Left ventricle myocardium superior (tissue), 1 donor: ENCODE measurements at places on chromosomes 5 and 9.

- DNase-seq = no peak
Observed at GRCh38 chr5:36414869-36415282, 113.2 kb upstream of the RANBP3L start.

- DNase-seq = no peak
Observed at GRCh38 chr9:78365748-78366697, 69.1 kb downstream of the PSAT1 start.

DNA sequence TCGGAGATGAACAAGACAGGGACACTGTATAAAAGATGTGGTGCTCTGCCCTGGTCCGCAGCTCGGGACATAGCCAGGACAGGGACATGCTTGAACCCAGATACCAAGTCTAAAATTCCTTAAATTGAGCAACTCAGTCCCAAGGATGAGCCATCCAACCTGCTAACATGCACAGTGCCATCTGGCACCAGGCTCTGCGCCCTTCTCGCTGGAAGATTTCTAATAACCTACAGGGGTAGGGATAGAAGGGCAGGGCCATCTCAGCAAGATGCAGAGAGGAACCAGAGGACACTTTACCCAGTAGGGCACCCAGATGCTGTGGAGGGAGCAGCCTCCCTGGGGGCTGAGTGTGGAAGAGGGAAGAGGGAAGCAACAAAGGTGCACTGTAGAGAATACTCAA is 60.1 kb downstream of the SEMA4D start:
- no peak for DNase-seq

GRCh38 chr5:180180421-180180820 is 28.6 kb downstream of the RASGEF1C start:
- no peak for DNase-seq

GRCh38 chr9:136784997-136785361 is 6.2 kb upstream of the TMEM141 start:
- no peak for DNase-seq

DNA sequence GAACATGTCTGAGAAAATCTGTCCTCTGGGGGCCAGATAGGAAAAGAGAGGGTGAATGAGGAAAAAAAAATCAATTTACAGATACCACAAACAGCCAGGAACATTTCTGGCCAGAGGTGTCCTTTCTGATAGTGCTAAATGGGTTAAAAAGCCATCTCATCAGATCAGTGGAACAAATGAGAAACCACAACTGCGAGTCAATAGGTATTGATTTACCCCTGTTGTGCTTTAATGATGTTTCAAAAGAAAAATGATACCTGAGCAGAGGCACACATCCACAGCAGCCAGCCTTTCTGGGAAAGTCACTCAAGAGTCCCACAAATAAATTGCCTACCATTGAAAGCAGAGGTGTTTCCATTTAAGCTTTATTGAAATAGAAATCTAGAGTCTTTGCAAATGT is 79.3 kb upstream of the PTGER4 start:
- DNase-seq = no peak

DNA sequence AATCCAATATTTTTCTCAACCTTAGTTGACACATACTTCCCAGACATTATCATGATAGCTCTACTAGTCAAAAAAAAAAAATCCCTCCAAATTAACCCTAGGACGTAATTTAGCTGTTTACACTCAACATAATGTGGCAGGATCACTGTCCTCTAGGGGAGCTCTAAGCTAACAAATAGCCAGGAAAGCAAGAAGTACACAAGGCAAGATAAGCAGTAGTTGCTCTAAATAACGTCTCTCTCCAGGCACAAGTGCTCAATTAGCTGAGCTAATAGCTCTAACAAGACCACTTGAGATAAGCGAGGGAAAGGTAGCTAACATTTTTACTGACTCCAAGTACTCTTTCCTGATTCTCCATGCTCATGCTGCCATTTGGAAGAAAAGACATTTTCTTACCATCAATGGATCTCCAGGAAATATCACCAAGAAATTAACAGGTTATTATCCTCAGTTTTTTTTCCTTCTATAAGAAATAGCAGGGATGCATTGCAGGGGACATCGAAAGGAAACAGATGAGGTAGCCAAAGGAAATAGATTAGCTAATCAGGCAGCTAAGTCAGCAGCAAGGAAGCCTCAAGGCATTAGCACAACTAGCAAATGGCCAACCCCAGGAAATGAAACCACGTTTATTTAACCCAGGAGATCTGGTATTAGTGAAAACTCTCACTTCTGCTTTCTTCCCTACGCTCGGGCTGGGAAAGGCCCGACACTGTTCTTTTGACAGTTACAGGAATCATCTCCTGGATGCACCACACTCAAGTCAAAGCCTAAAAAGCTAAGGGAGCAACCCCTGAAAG is 614.1 kb downstream of the PTPRD start:
- DNase-seq = no peak

- no peak for DNase-seq
Observed at GRCh38 chr5:74282490-74282889, 358.0 kb downstream of the ENC1 start.

DNA sequence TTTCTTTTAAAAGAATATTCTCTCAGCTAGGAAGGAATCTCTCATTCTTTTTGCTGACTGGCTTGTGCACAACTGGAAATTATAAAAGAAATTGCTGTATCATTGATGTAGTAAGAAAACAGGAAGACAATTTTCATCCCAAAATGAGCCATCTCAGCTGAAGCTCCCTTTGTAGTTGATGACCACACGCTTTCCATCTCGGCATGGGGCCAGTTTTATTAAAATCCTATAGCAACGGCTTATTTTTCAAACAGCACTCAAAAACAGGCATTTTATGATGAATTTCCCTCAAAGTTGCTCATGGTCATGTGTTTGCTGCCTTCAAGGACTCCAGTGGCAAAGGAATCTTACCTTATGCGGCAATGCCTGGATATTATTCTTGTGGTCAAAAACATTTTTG is 62.4 kb upstream of the GLIS3 start:
- DNase-seq = no peak

DNA sequence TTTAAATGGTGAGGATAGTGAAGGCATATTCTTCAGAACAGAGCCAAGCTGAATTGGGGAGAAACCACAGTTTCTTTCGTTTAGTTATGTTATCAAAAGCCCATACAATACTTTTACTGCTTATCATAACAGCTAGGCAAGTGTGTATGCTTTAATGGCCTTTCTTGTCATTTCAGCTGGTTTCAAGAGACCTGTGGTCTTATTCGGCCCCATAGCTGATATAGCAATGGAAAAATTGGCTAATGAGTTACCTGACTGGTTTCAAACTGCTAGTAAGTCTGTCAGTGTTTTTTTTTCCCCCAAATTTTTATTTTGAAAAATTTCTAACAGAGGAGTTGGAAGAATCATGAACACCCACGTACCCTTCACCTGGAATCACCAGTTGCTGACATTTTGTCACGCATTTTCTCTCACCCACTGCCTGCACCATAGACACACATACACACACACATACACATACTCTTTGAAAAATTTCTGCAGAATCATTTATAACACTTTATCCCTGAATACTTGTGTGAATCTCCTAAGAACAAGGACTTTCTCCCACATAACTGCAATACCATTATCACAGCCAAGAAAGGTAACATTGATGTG is 63.7 kb downstream of the TJP2 start:
- no peak for DNase-seq

- DNase-seq = no peak
Observed at GRCh38 chr9:10661376-10661775, 48.6 kb upstream of the PTPRD start.

DNA sequence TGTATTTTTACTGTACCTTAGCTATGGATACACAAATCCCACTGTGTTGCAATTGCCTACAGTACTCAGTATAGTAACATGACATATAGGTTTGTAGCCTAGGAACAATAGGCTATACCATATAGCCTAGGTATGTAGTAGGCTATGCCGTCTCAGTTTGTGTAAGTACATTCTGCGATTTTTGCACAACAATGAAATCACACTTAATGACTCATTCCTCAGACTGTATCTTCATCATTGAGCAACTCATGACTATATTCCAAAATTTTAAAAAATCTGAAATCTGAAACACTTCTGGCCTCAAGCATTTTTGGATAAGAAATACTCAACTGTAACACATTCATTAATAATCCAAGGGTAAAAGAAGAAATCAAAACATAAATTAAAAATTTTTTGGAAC is 666.8 kb upstream of the GRAMD2B start:
- DNase-seq = no peak

DNA sequence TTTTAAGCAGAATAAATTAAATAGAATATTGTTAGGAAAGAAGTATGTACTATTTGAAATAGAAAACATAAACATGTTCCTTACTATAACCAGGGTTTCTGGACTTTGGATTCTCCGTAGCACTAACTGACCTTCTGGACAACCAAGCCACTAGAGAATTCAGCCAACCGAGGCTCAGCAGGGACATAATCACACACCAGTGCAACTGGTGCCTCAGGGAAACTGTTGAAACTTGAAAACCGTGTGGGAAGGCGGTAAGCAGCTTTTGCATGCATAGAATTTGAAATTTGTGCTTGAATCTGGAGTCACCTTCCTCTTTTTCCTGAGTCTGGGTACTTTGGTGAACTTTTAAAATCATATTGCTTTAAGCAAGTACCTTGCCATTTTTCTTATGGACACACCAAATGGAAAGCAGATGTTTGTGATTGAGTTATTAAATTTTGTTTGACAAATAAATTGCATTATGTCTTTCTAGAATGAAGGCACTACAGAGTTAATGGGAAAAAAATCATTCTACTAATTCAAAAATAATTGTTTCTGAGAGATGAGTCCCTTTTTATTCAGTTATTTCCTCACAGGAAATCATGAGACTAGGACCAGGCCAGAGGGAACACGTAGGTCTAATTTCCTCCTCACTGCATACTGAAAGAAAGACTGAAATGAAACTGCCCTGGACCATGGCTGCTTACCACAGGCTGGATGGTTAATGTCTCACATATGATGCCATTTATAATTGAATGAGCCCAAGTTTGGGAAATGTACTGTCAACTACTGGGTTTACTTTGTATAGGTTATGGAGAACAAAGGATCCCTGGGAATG is 20.6 kb upstream of the SCAMP1 start:
- no peak for DNase-seq

GRCh38 chr9:68793605-68794343 is 88.7 kb downstream of the PIP5K1B start:
- no peak for DNase-seq

- no peak for DNase-seq
Observed at GRCh38 chr5:66475731-66476130, 120.5 kb upstream of the MAST4 start.

DNA sequence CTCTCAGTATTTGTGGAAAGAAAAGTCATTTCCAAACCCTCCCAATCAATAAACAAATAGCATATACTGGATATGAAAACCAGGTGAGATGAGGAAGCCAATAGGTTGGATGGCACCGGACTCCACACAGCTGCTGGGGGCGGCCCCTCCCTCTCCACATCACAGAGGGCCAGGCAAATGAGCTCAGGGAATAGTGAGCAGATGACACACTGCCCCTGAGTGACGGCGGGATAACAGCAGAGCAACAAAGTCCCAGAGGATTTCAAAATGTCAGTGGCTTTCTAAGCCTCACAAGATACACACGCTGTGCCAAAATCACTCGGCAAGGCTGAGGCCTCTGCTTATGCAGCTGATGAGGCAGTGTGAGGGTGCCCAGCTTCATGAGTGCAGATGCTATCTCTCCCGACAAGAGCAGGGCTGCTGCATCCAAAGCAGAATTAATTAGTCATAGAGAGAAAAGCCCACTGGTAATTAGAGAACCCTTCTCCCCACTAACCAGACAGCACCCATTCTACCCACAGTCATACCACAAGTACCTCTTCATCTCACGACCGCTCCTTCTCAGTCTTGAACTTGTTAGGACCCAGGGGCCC is 235.0 kb upstream of the NFIL3 start:
- peak; percentile 30 for DNase-seq

DNA sequence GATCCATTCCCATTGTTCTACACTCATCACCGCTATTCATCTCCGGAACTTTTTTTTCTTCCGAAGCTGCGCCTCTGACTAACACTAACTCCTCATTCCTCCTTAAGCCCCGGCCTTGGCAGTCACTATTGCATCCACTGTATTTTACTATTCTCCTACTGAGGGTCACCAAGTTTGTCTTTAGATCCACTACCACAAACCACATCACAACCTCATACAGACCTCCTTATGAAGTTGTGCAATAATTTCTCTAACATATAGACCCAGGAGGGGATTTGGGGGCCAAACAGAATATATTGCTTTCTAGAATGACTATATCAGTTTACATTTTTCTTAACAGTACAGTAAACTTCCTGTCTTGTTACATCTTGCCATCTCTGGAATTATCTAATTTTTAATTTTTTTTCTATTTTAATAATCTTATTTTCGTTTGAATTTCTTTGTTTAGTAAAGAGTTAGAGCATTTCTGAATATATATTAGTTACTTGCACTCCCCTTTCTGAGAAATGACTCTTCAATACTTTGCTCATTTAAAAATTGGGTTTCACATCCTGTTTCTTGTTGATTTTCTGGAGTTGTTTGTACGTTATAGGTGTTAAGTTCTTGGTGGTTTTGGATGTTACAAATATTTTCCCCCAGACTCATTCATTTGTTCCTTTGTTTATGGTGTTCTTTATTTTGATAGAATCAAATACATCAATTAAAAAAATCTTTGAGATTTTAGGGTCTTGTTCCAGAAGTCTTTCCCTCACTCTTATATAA is 37.1 kb downstream of the DMRT2 start:
- DNase-seq = no peak

DNA sequence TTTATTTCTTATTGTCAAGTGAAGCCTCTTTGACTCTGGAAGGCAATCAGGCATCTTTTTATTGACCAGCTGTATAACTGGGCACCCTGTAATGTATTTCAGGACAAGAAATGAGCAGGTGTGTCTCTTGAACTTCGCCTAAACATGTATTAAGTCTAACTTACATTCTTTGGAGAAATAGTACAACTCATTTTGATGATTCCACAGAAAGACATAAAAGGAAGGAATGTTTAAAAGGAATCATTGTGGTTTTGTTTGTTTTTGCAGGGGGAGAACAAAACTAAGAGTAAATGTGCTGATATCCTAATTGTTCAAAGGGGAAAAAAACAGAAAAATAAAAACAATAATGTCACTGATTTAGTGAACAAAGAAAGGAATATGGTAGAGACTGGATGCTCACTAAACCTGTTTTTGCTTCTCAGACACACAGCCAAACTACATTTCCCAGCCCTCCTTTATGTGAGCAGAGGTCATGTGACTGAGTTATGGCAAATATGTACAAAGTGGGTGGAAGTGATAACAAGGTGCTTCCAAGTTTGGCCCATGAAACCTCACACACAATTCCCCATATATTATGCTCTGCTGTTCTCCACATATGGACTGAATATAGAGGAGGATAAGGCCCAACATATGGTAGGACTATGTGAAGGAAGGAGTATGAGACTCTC is 150.6 kb upstream of the ACOT12 start:
- DNase-seq = no peak
